ENCODE measurements at places on chromosomes 16 and 17.

GRCh38 chr17:17919169-17920107 lies 52.8 kb downstream of the TOM1L2 start:
- peak; percentile 67 for DNase-seq

DNA sequence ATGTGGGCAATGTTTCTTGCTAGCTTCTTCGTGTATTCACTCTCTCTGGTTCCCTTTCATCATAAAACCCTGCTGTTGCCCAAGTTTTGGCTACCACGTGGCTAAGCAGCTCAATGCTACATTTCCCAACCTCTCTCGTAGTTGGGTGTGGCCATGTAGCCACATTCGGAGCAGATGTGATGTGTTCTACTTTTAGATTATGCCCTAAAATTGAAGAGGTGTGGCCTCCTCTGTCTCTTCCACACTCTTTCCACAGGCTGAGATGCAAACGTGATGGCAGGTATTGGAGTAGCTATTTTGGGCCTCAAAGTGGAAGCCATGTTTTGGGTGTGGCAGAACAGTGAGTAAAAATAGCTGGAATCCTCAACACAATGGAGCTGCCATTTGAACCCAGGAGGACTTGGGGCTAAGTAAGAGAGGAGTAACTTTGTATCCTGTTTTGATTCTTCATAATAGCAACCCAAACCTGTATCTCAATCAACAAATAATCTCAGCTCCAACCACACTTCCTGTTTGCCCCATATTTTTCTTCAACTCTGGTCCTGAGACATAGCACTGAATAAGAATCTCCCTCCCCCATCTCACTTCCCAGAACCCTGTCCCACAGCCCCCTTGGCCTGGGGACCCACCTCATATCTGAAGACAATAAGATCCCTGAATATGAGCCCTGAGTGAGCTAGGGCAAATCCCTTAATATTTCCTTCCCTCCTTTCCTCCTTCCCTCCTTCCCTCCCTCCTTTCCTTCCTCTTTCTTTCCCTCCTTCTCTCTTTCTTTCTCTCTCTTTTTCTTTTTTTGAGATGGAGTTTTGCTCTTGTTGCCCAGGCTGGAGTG lies 4.0 kb downstream of the NUPR1 start:
- no peak for DNase-seq

DNA sequence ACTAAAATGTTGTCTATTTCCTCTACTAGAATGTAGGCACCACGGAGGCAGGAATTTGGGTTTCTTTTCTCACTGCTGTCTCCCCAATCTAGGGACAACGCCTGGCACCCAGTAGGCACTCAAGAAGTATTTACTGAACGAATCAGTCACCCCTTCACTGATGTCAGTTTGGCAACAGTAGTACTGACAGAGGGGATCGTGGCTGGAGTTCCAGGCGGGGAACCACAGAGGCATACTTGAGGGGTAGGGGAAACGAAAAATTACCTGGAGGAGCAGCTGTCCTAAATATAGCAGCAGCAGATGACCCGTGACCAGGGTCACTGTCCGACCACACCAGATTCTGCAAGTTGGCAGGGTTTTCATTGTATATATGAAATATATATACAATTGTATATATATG lies 33.3 kb downstream of the TRIM25 start:
- no peak for DNase-seq

GRCh38 chr16:49494891-49495566 lies 121.4 kb downstream of the C16orf78 start:
- no peak for DNase-seq

DNA sequence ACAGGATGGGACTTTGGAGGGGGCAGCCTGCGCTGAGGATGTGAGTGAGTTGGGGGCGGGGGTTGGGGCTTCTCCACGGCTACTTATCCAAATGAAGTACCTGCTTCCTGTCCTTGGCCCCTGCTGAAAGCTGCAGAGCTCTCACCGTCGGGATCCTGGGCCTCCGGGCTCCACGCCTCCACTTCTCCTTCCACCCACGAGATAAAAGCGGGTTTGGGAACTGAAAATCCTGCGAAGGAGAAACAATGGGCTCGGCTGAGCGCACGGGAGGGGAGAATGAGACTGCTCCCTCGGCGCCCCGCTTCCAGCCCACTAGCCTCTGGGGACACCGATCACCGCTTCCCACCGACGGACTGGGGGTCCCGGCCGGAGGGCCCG lies 486 bp downstream of the ZNF785 start:
- DNase-seq, result no peak

GRCh38 chr16:51592535-51593300 lies 441.6 kb upstream of the SALL1 start:
- DNase-seq, result no peak

DNA sequence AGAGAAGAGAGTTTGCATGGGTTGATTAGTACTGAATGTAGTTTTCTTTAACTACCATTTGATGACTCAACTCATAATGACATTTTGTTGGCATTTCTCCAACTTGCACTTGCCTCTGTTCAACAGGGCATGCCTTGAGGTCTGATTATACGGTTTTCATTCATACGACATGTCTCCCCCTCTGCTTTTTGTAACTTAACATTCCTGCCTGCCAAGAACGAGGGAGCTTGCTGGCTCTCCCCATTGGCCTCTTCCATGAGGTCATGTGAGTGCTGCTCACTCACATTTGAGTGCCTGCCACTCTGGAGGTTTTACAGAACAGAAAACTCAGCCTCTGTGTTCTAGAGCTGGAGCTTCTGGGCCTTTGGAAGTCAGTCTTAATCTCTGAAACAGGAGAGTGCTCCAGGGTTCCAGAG lies 19.7 kb downstream of the MAP2K6 start:
- DNase-seq, result peak; percentile 62

DNA sequence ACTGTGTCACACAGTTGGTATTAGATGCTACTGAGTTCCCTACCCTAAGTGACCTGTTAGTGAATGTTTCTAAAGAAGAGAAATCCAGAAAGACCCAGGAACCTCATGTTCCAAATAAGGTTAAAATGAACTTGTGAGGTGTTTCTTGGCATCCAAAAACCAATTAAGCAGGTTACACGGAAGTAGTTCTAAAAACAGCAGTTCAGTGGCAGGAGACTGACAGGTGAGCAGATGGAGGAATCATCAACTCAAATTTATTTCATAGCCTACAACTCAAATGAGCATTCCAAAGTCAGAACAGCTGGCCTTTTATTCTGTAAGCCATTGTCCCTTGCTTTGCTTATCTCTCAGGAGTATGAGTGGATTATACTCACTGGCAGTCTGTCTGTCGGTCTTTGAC lies 188.3 kb downstream of the IRX3 start:
- no peak for DNase-seq

DNA sequence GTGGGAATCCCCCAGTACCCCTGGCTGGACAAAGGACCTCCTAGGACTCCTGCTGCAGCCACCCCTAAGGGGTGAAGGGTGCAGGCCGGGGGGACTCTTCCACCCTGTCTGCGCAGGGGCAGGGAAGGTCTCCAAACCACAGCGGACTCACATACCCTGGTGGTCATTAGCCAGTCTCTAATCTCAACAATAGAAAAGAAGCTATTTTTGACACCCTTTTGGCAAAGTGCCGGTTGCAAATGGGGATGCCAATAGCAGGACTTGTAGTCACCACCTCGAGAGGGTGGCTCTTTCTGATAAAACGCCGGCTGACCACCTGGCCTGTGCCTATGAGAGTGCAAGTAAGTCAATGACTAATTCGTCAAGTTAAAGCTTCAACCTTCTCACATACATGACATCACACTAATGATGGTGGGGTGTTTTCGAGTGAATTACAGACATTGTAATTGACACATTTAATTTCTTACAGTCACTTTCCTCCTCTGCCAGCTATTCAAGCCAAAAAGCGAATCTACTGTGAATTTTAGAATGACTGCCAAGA lies 23.1 kb upstream of the DNAH17 start:
- DNase-seq, result no peak

DNA sequence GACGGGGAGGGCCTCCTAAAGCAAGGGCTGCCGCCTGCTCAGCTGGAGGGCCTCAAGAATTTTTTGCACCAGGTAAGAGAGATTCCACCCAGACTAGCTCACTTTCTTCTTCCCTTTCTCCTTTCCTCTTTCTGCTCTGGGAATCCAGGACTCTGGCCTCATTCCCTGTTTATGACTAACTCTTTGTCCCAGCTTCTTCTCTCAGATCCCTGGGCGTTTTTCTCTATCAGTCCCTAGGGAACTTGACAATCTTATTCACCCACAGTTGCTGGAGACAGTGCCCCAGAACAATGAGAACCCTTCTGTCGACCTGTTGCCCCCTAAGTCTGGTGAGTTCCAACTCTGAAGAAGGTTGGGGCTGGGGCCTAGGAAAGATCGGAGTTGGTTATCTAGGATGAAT lies 15.6 kb downstream of the CNTROB start:
- DNase-seq, result no peak

DNA sequence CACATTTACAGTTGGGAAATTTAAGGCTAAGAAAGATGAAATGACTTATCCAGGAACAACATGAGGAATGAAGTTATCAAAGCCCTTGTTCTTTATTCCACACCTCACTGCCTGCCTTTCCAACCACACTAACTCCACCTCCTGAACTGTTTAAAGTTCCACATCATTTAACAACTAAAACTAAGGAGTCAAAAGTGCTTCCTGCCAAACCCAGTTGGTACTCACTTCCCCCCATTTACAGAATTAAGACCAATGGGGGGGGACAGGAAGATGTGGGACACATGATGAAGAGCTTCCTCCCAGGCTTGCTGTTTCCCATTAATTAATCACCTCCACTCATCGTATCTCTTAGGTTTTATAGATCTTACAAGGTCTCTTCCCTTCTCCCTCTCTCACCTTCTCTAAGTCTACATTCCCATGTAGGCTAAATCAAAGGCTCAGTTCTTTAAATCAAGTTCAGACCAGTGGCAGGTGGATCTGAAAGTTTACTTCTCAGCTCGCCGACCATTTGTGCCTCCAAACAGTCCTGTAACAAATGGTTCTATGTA lies 19.2 kb upstream of the TMEM101 start:
- no peak for DNase-seq

- DNase-seq, result no peak
Measured at GRCh38 chr17:41917192-41917591, 1.6 kb downstream of the ACLY start.

- DNase-seq, result no peak
Measured at GRCh38 chr17:72264682-72265405, 144.0 kb downstream of the SOX9 start.

DNA sequence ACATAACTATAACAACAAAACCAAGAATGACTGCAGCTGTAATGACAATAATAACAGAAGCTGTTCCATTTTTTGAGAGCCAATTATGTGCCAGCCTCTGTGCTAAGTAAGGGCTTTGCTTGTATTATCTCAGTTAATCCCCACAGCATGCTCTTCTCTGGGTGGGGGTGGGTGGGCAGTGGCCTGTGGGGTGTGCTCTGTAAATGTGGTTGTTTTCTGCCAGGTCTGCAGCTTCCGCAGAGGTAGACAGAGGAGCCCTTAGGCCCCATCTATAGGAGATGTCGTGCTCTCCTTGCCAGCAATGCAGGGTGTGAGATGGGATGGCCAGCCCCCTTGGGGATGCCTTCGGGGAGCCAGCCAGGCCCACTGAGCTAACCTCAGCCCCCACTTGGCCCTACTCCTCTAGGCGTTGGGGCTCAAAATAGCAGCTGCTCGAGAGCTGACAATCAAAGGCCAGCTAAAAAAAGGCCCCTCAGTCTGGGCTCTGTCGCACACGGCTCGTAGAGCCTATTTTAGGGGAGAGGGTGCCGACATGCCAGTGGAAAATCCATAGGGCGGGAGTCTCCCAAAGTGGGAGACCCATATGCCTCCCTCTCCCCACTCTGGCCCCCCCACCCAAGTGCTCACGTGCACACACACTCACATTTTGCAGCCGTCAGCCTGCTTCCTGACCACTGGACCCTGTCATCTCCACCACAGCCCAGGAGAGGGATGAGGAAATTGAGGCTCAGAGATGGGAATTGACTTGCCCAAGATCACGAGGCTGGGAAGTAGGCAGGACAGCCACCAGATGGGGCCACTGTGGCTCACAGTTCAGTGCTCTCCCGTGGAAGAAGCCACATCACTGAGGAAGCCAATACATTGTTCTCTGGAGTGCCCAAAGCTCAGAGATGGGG lies 15.8 kb downstream of the CDH16 start:
- DNase-seq, result no peak

GRCh38 chr17:67156269-67157199 lies 88.5 kb downstream of the HELZ start:
- no peak for DNase-seq

DNA sequence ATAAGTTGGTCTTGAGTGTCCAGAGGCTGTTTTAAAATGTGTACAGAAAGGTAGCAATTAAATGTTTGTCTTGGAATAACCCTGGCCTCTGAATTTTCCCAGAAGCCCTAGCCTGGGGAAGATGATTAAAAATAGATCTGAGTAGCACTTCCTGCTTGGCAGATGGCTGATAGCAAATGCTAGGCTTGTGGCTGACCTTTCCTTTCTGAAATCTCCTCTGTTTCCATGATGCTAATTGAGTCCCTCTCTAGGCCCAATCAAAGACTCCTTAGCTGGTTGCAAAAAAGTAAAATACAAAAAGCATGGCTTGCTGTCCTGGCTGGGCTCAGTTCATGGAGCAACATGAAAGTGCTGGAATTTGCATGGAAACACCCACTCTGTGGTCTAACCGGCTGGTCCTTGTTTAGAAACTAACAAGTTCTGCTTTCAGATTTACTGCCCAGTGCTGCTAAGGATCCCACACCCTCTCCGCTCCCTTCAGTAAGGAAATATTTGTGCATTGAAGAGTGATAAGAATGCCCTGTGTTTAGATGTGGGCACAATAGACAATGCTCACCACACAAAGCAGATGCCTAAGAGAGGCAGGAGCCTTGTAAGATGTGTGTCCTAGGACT lies 40.8 kb downstream of the YPEL2 start:
- no peak for DNase-seq

DNA sequence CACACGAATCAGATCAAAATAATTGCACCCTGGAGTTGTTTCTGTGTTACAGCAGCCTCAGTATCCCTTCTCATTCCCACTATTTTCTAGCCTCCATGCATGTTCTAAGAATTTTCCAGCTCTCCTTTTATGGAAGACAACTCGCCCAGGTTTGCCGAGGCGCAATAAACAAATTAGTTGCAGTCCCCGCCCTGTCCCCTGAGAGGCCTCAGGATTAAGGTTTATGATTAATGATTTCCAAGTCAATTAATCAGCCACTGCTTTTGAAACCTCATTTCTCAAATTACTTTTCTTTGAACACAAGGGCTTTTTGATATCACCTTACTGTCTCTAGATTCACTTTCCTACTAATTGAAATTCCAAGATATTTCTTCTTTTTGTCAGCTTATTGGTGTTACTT lies 138.3 kb upstream of the HSBP1 start:
- DNase-seq, result no peak

DNA sequence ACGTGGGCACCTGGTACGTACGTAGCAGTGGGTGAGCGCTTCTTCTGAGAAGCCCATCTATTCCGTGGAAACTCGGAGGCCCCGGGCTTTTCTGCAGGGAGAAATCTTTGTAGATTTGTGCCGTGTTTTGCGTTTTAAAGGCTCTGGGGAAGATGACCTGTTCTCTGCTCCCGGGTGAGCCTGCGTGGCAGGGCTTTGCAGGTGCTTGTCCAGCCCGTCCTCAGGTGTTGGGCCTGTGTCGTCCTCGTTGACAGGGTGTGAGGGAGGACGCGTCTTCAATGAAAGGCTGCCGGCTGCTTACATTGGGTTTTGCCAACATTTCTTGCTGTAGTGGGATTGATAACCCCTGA lies 87.5 kb upstream of the ZNF750 start:
- DNase-seq, result no peak

Data from NCI-H1105 (cell line).